ENCODE measurements at places on chromosomes 3 and 15. TPM values are rescaled to one million over a fixed set of nuclear protein-coding genes. Genes with fewer than 3 reads are reported as not detected.

DNA sequence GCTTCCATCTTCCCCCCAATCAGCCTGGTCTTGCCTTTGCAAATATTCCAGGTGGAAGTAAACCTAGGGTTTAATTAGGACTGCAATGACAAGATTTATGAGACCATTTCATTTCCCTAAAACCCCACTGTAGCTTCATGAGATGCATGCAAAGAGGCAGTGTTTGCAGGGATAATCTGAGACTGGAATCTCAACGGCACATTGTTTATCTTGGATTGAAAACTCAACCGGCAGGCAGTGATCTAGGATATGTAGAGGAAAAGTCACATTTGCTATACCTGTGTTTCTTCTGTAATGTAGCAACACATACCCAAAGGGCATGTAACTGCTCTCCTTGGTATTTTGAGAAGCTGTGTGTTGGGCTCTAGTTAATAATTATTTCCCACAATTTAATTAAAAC, 18.7 kb upstream of the CLSTN2 start:
- H3K36me3 ChIP-seq: no peaks in the 10 kb centered on the region
- peaks cover 3% of the 10 kb centered on the region for H3K27me3 ChIP-seq
- no peak overlapping the region for H3K27ac ChIP-seq

DNA sequence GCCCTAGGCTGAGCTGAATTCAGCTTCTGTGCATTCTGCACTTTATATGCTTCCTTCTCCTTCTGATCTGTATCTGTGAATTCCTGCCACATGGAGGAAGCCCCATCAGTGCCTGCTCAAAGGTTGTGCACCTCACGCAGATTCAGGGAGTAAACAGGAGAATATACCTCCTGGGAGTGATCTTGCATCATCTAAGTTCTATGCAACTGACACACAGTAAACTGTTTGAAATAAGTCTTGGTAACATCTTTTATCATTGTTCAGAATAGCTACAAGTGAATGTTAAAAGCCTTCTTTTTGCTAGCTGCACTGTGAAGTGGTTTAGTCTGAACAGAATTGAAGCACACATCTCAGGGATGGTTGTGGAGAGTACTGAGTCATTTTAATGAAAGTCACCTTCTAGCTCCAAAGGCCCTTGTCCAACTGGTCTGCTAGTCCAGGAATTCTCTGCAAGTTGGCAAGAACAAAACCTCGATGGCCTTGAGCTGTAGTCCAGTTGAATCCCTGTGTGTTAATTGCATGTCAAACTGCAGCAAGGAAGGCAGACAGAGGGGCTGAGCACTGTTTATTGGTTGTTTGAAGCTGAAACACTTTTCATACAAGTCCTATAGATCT, 215.0 kb downstream of the WNT5A start:
- H3K27me3 ChIP-seq: no peaks in the 10 kb centered on the region
- H3K4me1 ChIP-seq: no peaks in the 10 kb centered on the region
- no peak overlapping the region for H3K27ac ChIP-seq
- H3K36me3 ChIP-seq: no peaks in the 10 kb centered on the region
- no peak overlapping the region for H3K4me3 ChIP-seq

The CPLX3 gene
- not detected for total RNA-seq

GRCh38 chr15:36898536-36899126, 201.7 kb downstream of the MEIS2 start:
- DNase-seq: no peak
- no peak overlapping the region for H3K4me3 ChIP-seq
- no peak overlapping the region for H3K27ac ChIP-seq
- no peaks in the 10 kb centered on the region for H3K27me3 ChIP-seq
- H3K4me1 ChIP-seq: no peaks in the 10 kb centered on the region

DNA sequence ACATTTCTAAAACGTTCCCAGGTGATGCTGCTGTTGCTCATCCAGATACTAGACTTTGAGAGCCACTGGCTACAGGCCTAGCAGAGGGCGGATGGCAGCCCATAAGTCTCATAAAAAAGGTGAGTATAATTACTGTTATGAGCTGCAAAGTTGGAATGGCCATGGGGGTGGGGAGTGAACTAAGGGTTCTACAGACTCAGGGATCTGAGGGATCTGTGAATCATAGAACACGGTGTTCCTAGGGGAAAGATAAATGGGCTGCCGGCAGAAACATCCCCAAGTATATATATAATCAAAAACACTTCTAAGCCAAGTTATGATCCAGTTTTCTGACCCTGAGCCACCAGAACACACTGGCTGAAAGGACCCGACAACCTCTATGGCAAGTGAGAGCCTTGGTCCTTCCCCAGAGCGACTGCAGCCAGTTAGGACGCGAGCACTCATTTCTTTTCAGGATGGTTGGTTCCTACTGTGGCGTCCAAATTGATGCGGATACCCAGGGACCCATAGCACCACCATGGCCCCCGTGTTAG, 7.9 kb upstream of the SYNM start:
- H3K27ac ChIP-seq: no peak overlapping the region
- no peaks in the 10 kb centered on the region for H3K4me1 ChIP-seq
- DNase-seq: no peak
- no peaks in the 10 kb centered on the region for H3K36me3 ChIP-seq

All from astrocyte (in vitro differentiated cells and primary cell).